Caco-2 (cell line): ENCODE measurements at places on chromosomes 3 and 15. TPM values are rescaled to one million over a fixed set of nuclear protein-coding genes. Genes with fewer than 3 reads are reported as not detected.
A peak's percentile ranks its signal among the peaks of the same experiment; 100 is the strongest.

CHRM5 gene
- total RNA-seq: not detected in 2 replicates

DNA sequence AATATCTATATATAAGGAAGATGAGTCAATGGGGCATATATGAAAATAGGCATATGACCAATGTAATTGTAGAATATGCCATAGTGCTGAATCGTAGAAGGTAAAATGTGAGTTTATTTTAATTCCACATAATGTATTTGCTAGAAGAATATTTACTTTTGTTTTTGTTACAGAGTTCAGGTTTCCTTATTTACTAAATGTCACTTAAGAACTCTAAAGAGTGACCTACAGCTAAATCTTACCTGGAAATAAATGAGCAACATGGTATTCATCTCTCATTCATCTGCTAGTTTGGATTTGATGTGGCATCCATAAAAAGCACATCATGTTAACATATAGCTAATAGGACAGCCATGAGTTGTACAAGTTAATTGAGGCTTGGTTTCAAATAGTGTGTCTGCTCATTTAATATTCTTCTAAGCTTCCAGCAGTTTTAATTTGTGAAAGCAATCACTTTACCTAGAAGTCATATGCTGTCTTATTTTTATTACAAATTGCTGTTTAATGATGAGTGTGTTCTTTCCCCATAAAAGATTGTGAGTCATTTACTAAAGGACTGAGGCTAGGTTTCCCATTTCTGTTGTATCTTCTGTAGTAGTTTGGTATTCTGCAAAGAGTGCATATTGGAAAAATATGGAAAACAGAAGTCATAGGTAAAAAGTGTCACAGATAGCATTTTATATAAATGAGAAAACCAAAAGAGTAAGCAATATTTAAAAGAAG is 222.1 kb upstream of the POU1F1 start:
- no peak for DNase-seq

ARPIN gene
- total RNA-seq: 11.5 and 13.3 TPM in 2 replicates

DNA sequence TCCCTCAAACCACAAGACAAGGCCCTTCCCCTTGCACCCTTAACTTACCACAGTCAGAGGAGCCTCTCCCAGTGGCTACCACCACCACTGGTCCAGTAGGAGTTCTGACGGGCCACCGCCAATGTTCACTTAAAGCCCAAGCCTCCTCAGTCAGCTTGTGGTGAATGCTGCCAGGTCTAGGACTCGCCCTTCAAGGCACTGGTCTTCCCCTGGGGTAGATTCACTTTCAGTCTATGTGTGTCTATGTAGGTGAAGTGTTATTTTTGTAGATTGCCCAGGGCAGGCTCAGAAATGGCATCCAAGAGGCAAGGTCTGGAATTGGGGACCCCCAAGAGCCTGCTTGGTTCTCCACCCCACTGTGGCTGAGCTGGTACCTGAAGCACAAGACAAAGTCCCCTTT is 15.4 kb upstream of the CASR start:
- no peak for DNase-seq

DNA sequence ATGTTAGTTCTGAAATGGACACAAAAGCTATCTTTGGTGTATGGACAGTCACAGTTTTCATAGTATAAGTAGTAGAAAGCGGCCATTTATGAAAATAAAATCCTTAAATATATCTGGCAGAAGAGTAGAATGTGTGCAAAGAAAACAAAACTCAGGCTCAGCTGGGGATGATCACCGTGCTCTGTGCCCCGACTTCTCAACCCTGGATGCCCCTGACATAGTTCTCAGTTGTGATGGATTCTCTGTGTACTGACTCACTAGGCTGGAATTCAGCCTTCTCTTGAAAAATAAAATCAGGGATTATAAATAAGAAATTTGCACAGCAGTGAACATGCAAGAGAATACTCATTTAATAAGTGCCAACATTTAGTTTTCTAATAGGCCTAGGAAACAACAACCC is 925.1 kb upstream of the NR2F2 start:
- no peak for DNase-seq

DNA sequence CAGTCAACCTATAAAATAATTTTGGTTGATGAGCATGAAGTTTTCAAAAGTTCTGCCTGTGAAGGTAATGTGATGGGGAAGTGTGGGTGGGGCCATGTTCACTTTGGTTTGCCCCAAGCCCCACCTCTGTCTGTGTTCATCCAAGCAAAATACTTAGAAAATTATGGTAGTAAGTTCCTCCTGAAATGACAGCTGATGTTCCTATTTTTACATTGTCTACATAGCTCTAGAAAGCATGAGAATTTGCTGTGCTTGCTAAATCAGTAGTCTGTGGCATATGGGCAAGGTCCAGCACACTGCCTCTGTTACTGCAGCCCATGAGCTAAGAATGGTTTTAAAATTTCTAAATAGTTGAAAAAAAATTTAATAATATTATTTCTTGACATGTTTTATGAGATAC is 21.9 kb upstream of the CP start:
- no peak for DNase-seq

CYP11A1 gene
- total RNA-seq: 0.56 TPM in 1 of 2 replicates, not detected in the other

DNA sequence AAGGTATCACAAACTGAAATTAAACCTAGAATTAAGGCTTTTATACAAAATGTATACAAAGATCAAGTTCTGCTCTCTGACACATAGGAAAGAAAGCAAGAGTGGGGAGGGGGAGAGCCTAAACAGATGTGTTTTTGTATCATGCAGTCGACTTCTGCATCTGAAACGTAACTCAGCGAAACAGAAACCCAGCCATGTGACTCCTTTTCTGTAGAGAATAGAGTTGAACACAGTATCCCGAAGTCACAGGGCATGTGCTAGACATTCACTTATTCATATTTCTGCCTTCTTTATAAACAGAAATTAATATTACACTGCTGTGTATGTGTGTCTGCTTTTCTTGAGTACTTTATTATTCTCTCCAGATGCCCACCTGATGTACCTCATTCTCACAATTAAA is 121.0 kb downstream of the PDZRN3 start:
- no peak for DNase-seq

DNA sequence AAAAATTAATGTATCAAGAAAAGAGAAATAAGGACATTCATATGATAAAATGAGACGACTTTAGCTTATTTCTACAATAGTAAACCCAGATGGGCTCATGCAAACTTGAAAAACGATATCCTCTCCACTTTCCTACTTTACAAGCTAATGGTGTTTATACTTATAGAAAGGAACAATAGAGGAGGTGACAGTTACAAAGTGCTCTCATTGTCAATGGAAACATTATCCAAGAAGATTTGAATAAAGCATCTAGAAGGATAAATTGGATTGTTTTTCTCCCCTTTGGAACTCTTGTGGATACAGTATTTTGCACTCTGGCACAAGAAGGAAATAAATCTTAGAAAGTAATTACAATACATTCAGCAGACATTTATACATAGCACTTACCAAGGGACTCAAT is 20.2 kb upstream of the CCDC66 start:
- DNase-seq: no peak

ROBO2 gene
- 0.09 and 0.16 TPM in 2 replicates for total RNA-seq

- DNase-seq: no peak
Measured at GRCh38 chr3:155244216-155244615, 49.3 kb downstream of the STRIT1 start.

EPHB1 gene
- total RNA-seq: 2.3 and 4.6 TPM in 2 replicates

ISL2 gene
- total RNA-seq: 11.0 TPM in 2 replicates

DNA sequence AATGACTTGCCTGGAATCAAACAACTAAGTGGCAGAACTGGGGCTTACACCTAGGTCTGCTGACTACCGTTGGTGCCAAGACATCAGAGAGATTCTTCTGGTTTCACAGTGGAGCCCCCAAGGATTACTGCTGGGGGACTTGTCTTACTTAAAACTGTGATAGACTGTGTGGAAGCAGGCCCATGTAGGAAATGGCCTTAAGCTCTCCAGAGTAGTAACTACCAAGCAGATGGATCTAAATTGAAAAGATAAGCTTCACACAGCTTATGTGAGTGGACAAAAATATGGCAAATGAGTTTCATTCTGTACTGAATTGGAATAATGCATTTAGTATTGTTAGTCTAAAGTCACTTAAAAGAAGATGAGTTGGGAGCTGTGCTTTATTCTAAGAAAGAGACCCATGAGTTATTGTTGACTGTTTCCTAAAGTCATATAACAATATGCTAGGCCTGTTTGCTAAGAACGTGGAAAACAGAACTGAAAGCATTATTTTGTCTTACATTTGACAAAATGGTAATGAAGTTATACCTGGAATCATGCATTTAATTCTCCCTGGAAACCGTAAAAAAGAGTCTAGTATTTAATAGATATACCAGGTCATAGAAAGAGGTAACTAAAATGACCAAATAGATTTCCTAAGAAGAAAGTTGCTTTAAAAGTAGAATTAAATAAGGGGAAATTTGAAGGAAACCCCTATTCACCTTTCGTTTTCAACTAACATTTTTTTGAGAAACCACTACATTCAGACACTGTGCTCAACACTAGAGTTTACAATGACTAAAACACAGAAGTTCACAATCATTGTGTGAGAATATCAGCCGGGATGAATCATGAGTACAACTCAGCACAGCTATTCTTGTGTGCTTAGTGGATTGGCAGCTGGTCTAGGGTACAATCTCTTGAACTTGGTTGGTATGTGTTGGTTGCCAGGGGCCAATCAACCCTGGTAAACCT is 13.0 kb upstream of the MAPK6 start:
- no peak for DNase-seq

OIP5 gene
- 23.4 and 26.4 TPM in 2 replicates for total RNA-seq

- no peak for DNase-seq
Measured at GRCh38 chr3:10764259-10765051, 51.6 kb upstream of the SLC6A11 start.

- DNase-seq: no peak
Measured at GRCh38 chr15:51401872-51402517, 60.5 kb downstream of the GLDN start.

GRCh38 chr3:25633919-25634318 is 30.8 kb downstream of the TOP2B start:
- DNase-seq: no peak

GRCh38 chr3:190210608-190211007 is 89.9 kb upstream of the P3H2 start:
- DNase-seq: no peak

- no peak for DNase-seq
Measured at GRCh38 chr3:66242788-66243464, 22.1 kb downstream of the SLC25A26 start.

OCA2 gene
- total RNA-seq: 0.57 and 0.86 TPM in 2 replicates

DNA sequence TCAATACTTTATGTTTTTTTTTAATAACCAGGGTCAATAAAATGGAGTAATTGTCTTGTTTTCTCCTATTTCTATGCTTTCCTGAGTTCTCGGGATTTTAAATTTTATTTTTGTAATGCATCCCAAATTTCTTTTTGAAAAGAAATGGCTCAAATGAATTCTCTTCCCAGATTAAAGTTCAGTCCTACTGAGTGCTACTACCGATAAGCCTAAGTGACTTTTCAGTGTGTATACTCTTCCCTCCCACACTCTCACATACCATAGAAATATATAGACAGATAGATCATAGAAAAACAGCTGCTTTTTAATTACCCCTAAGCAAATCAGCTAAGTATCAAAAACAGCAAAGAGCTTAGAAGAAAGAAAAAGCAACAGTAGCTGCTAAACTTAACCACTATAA is 1.5 kb downstream of the SERPINI1 start:
- DNase-seq: no peak

DNA sequence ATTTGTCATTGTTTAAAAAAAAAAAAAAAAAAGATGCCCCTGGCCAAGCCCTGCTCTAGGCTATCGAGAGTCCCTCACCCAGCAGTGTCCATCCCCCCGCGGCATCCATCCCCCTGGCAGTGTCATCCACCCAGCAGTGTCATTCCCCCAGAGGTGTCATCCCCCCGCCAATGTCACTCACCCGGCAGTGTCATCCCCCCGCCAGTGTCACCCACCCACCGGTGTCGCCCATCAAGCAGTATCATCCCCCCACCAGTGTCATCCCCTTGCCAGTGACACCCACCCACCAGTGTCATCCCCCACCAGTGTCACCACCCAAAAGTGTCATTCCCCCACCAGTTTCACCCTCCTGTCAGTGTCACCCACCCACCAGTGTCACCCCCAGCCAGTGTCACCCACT is 99.3 kb upstream of the PRR20G start:
- no peak for DNase-seq

SI gene
- total RNA-seq: 1.7 and 2.6 TPM in 2 replicates

GRCh38 chr3:171783626-171784025 is 26.7 kb downstream of the PLD1 start:
- no peak for DNase-seq

DNA sequence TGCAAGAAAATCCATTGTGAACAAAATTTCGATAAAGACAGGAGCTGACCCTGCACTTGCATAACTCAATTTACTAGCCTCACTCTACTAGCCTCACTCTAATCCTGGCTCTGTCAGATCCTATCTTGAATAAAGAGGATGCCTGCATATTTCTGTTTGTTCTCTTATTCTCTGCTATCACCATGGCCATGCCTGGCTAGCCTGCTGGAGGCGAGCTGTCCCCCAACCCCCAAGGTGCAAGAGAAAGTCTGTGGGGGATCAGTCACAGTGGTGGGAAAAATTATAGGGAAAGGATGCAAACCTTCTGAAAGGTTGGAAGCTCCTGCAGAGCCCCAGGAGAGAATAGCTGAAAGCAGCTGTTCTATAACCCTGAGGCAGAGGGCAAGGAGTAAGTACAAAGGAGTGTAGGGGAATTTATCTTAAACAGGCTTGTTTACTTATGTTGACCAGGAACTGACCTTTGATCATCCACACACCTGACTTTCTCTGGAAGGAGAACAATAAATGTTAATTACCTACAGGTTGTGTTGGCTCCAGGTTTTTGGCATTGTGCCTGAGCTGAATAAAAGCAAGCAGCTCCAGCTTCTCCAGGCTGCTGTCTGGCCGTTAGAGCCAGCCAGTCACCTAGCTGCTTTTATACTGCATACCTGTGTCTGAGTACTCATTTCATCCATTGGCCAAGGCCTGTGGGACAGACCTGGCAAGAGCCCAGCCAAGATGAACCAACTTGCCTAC is 137.7 kb upstream of the RASGRP1 start:
- DNase-seq: peak; percentile 75

GNAT1 gene
- total RNA-seq: 0.50 TPM in 1 of 2 replicates, not detected in the other

DNA sequence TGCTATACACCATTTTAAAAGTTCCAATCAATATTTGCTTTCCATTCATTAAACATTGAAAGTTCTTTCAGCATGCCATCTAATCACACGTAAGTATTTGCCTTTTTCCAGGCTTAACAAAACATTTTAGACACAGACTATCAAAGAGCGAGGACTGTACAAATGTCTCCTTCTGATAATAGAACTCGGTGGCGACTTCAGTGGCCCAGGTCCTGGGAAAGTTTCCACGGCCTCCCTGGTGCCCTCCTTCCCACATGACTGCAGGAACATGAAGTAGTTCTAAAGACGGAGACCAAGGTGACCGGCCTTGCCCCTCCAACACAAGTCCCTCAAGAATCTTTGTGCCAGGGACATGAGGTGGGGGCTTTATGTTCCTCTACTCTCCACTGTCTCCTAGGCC is 174.6 kb upstream of the KBTBD8 start:
- no peak for DNase-seq
